ENCODE measurements at places on chromosomes 12 and 14.

- no peak for DNase-seq
Measured at GRCh38 chr14:58765418-58765831, 127.7 kb downstream of the DACT1 start.

GRCh38 chr12:48615681-48616080 lies 45.8 kb upstream of the LALBA start:
- no peak for DNase-seq

DNA sequence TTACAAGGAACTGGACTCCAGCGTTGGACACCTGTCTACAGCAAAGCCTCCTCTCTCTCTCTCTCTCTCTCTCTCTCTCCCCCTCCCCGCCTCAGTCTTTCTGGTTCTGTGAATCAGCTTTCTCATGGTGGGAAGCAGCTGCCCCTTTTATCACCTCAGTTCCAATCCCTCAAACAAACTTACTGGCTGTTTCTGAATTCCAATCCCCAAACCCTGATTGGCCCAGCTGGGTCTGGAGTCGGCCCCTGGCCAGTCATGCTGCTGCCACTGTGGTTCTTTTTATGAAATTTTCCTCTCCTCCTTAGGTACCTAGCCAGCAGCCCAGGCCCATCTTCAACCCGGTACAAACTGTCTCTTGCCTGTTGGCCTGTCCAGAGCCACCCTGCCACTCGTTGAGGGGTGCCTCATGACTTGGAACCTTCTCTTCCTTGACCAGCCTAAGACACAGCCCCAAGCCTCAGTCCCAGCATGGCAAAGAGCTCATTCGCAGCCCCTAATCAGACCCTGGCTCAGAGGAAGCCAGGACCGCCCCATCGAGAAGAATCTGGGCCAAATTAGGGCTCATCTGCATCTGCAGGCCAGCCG lies 9.4 kb upstream of the MORN3 start:
- DNase-seq, result no peak

- DNase-seq, result no peak
Measured at GRCh38 chr12:47982311-47982710, 18.9 kb downstream of the TMEM106C start.

DNA sequence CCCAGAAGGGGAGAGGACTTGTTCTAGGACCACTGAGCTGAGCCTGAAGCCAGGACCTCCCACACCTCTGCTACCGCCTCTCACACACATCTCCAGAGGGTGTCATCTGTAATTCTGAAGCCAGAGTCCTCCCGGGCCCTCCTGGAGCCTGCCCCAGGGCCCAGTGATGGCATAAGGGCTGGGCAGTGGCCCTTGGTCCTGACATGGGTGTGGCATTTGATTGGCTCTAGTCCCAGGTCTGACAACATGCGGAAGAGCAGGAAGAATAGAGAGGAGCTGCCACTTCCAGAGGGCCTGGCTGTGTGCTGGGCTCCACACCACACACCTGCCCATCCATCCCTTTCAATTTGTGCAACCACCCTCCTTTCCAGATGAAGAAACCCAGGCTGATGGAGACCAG lies 144.3 kb upstream of the GSC start:
- no peak for DNase-seq

GRCh38 chr14:71591929-71592328 lies 340.3 kb upstream of the RGS6 start:
- no peak for DNase-seq

- no peak for DNase-seq
Measured at GRCh38 chr12:52495389-52495788, 2.3 kb upstream of the KRT6A start.

- DNase-seq, result no peak
Measured at GRCh38 chr12:43858991-43859390, 23.1 kb downstream of the TMEM117 start.

- no peak for DNase-seq
Measured at GRCh38 chr12:27244689-27245488, 803 bp downstream of the STK38L start.

DNA sequence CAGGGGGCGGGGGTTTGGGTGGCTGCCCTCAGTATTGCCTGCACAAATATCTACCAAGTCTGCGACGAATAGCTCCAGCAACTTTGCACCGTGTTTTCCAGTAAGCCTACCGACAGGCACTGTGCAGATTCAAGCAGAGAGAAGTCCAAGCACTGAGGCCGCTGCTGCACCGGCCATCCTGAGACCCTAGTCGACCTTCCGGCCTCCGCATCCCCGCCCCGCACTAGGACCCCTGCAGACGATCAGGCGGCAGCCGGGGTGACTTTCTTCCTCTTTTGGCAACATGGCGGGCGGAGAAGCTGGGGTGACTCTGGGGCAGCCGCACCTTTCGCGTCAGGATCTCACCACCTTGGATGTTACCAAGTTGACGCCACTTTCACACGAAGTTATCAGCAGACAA lies at the start of gene EIF2S3B:
Gene EIF2S3B, plus strand, starts transcription at position 271 of the 400 bp plus-strand sequence. Its CDS starts 13 bp downstream, at position 284.
- no peak for DNase-seq

GRCh38 chr12:116142936-116143898 lies 134.3 kb downstream of the MED13L start:
- no peak for DNase-seq

DNA sequence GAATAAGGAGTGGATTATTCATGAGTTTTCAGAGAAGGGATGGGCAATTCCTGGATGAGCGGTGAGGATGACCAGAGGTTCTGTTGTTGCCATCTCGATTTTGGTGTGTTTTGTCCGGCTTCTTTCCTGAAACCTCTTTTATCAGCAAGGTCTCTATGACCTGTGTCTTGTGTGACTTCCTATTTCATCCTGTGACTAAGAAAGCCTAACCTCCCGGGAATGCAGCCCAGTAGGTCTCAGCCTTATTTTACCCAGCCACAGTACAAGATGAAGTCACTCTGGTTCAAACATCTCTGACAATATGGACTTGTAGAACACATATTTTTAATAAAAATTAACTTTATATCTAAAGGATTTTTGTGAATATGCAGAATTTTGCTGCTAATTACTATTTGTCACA lies 716.4 kb downstream of the FSCB start:
- DNase-seq, result no peak

DNA sequence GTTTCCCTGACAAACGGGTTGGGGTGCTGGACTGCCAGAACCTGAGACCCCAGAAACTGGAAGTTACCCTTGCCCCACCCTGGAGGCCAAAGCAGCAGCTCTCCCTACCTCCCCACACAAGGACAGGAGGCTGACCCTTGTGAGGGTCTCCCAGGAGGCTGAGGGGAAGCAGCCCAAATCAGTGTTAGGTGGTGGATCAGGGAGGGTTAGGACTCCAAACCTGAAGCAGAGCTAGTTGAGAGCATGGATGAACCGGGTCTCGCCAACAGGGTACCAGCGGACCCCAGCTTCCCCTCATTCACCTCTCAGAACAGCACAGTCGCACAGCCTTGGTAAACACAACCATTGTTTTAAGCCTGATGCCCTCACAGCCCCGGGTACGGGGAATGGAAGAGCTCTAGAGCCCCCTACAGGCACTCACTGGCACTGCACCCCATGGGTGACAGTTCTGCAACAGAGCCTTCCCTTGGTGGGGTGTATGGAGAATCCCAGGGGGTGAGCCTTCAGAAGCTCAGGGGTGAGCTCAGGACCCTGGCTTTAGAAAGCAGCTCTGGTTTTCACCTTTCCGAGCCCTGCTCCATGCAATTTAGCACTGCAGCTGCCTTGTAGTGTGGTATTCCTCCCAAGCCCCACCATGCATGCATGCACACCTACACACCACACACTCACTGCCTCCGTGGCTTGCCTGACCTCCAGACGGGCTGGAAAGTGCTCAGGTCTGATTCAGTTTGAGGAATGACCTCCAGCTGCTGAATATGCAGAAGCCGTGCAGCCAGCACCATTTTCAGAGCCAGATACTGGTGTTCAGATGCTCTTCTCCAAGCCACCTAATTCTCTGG lies 11.2 kb downstream of the ESRRB start:
- DNase-seq, result peak; percentile 28

GRCh38 chr14:93073358-93073707 lies 42.4 kb downstream of the ITPK1 start:
- no peak for DNase-seq

GRCh38 chr14:104075530-104076151 lies 9.9 kb upstream of the ASPG start:
- DNase-seq, result no peak

DNA sequence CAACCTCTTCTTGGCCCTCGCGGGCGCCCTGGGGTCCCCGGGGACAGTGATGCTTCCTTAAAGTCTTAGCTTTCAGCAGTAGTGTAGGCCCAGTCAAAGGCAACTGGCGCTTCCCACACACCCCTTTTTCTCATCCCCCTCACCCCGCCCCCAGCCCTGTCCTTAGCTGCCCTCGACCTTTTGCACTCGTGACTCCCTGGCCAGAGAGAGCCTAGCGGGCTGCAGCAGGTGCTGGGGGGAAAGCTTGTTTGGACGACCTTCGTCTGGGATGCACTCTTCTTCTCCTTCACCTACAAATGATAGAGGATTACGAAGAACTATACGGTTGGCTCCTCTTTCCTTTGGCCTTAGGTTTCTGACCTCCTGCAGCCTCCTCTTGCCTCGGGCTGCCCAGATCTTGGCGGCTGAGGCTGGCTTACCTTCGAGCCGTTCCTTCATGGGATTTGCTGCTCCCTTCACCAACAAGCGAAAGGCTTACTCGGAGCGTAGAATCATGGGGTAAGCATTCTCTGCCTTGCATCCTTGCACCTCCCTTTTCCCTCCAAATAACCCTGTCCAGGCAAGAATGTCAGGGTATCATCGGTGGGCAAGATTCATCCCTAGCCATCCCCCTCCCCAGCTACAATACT lies 815 bp downstream of the COQ10A start:
- no peak for DNase-seq

- DNase-seq, result no peak
Measured at GRCh38 chr14:21455592-21455911, 371 bp downstream of the CHD8 start.

Measured in stimulated activated CD4-positive, alpha-beta T cell treated with anti-CD3 and anti-CD28 coated beads, Interleukin-15, amount 100 ng/mL, for 48 hours (primary cell).